ENCODE measurements at places on chromosomes 6 and 20. TPM values are rescaled to one million over a fixed set of nuclear protein-coding genes. Genes with fewer than 3 reads are reported as not detected.

The TINAG gene
- not detected for total RNA-seq

The ELOVL2 gene
- 5.9 TPM for total RNA-seq

The HRH3 gene
- total RNA-seq, result not detected

The CD93 gene
- not detected for total RNA-seq

The MYB gene
- total RNA-seq, result 0.58 TPM

The HTR1B gene
- total RNA-seq, result 0.19 TPM

The PI16 gene
- total RNA-seq, result not detected

The HLA-G gene
- not detected for total RNA-seq

The INSM1 gene
- total RNA-seq, result not detected

The CAPN11 gene
- not detected for total RNA-seq

The TUBB gene
- 932 TPM for total RNA-seq

The OPN5 gene
- total RNA-seq, result not detected

The POU5F1 gene
- 7.2 TPM for total RNA-seq

The ADGRF4 gene
- 15.7 TPM for total RNA-seq

The RNF182 gene
- total RNA-seq, result 3.3 TPM

The IPCEF1 gene
- 0.02 TPM for total RNA-seq
